Progenitor cell of endocrine pancreas (in vitro differentiated cells): ENCODE measurements at places on chromosomes 6 and 20. TPM values are rescaled to one million over a fixed set of nuclear protein-coding genes. Genes with fewer than 3 reads are reported as not detected.

The CLDN20 gene
- not detected in 2 replicates for total RNA-seq

The CAGE1 gene
- total RNA-seq, result not detected in 2 replicates

GRCh38 chr20:62404112-62404665 is 2.9 kb downstream of the CABLES2 start:
- H3K4me3 ChIP-seq, result peak overlapping the region; percentile 26
- peaks cover 5% of the 10 kb centered on the region for H3K36me3 ChIP-seq
- peaks cover 11% of the 10 kb centered on the region for H3K4me1 ChIP-seq
- H3K27me3 ChIP-seq, result peaks cover 3% of the 10 kb centered on the region

DNA sequence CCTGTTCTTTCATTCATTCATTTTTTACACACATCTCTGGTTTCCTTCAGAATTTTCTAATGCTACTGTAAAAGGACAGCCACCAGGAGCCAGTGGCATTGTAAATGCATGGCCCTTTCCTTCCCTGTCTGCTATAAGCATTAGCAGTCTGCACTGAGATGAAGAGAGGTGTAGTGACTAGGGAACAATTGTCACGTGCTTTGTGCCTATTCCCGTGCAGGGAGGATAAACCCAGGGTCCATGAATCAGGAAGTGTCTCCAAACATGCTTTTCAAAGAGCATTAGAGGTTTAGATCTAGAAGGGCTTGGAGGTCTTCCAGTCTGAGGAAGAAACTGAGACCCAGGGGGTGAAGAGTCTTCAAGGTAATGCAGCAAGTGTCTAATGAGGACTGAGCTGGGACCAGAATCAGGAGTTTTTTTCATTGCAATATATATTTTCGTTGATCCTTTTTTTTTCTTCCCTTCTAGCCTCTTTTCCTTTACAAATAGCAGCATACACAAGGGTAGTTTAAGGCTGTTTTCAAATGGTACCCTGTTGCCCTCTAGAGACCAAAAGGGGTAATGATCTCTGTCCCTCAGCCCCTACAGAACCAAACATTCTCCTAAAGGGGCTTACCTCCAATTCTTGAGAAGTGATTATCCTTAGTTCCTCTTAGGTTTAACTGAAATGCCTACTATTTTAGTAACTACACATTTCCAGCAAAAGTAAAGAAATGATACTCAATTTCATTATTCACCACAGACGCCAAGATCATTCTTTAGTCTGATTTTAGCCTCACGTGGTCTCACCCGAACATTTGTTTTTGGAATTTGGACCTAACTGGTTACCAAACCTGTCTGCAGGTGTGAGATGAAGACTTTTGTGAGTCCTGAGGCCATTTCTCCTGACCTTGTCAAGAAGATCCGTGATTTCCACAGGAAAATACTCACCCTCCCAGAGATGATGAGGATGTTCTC is 6.6 kb downstream of the TRIM15 start:
- no peak for DNase-seq
- no peaks in the 10 kb centered on the region for H3K4me1 ChIP-seq
- no peak overlapping the region for H3K4me3 ChIP-seq
- H3K36me3 ChIP-seq, result no peaks in the 10 kb centered on the region
- no peak overlapping the region for H3K27ac ChIP-seq

DNA sequence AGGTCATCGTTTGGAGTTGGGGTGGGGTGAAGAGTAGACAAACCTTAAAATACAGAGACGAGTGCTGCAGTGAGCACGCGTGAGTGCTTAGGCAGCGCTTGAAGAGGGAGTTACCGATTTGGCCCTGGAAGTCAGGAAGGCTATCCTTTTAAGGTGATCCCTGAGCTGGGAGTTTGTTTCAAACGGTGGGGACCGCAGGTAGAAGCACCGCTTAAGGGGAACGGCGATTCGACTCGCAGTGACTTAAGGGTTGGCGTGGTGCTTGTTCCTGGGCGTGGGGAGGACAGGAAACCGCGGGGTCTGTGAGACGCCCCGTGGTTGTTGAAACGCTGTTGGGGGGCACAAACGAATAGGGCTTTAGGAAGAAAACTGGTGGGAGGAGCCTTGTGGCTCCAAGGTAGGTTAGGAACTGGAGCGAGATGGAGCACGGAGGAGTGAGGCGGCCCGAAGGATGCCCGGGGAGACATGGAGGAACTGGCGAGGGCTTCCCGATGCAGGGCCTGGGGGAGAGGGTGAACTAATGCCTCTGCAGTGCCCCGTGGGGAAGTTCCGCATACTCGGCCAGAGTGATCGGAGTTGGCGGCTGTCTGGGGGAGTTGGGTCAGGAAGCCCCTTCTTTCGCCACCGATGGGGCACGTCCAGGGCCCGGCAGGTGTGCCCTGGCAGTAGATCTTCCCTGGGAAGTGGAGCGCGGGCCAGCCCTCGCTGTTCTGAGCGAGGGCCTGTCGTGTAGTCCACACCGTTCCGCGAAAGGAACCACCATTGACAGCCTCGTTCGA is 1.3 kb upstream of the CDYL start:
- DNase-seq, result no peak
- peaks cover 14% of the 10 kb centered on the region for H3K4me1 ChIP-seq

GRCh38 chr6:89360415-89360999 is 8.0 kb upstream of the UBE2J1 start:
- H3K36me3 ChIP-seq, result no peaks in the 10 kb centered on the region
- no peaks in the 10 kb centered on the region for H3K4me1 ChIP-seq
- H3K4me3 ChIP-seq, result no peak overlapping the region
- no peak for DNase-seq
- no peaks in the 10 kb centered on the region for H3K27me3 ChIP-seq
